Stimulated activated CD8-positive, alpha-beta memory T cell treated with anti-CD3 and anti-CD28 coated beads, Interleukin-2, amount 100 ng/mL, for 1 hour (primary cell): ENCODE measurements at places on chromosomes 5 and 9.

GRCh38 chr9:89550346-89550927 is 52.5 kb upstream of the SEMA4D start:
- no peak for DNase-seq

GRCh38 chr5:172106511-172107356 is 81.3 kb downstream of the STK10 start:
- peak; percentile 49 for DNase-seq

DNA sequence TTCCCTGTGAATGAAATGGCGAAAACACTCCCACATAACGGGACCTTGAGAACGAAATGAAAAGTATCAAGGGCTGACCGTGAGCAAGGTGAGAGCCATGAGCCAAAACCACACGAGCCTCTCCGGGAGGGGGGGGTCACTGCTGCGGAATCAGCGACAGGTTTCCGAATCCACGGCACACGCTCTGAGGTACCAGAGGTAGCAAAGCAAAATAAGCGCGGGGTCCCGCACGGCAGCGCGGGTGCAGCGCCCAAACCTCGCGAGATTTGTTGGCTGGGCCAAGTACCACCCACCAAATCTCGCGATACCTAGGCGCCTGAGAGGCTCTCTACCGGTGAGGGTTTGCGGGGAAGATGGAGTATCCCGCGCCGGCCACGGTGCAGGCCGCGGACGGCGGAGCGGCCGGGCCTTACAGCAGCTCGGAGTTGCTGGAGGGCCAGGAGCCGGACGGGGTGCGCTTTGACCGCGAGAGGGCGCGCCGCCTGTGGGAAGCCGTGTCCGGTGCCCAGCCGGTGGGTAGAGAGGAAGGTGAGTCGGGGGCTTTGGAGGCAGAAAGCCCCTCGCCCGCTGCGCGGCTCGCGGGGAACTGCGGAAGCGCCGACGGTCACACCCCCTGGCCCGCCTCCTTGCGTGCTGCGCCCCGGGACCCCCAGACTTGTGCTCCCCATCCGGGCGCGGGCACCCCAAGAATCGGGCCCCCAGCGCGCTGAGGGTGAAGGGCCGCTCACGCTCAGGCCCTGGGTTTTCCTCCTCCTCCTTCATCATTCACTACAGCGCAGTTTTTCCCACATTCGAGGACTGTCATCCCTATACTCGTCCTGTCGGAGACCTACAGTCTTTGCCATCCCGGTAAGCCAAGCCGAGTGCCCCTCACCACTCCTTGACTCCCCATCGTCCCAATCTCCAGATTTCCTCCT is at the start of gene ZNF346:
ZNF346 (plus strand) TSS at position 311 of the 917 bp plus-strand sequence; CDS start at position 354, 43 bp downstream.
- DNase-seq = peak; percentile 80

- DNase-seq = no peak
Measured at GRCh38 chr9:126348911-126349550, 22.4 kb downstream of the MVB12B start.

DNA sequence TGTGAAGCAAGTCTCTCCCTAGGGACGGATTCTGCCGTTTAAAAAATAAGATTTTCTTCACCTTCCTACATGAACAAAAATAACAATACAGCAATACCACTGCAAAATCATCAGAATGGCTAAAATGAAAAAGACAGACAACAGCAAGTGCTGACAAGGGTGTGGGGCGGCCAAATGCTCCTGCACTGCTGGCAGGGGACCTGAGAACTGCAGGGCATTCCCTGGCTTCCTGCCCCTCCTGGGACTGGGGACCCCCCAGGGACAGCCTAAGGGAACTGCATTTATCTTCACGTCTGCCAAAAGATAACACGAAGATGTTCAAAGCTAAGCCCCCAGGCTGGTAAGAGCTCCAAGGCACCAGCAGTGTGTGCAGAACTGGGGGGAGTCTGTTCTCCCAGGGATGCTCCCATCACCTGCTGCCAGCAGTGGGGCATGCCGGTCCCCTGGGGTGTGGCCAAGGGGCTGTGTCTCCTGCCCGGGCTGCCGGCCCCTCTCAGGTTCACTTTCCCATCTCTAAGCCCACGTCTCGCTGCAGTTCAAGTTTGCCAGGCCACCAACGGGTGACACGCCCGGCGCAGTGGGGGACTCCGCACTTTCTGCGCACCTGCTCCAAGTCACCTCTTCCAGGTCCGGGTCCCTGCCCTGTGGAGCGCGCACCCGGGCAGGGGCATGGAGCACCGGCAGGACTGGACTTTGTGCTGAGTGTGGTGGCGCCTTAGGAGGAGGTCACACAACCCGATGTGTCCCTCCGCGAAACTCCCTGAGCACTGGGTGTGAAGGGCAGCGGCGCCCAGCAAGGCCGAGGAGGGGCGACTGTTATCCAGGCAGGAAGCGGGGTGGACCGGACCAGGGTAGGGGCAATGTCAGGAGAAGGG is 4.5 kb upstream of the EGFL7 start:
- DNase-seq = no peak

DNA sequence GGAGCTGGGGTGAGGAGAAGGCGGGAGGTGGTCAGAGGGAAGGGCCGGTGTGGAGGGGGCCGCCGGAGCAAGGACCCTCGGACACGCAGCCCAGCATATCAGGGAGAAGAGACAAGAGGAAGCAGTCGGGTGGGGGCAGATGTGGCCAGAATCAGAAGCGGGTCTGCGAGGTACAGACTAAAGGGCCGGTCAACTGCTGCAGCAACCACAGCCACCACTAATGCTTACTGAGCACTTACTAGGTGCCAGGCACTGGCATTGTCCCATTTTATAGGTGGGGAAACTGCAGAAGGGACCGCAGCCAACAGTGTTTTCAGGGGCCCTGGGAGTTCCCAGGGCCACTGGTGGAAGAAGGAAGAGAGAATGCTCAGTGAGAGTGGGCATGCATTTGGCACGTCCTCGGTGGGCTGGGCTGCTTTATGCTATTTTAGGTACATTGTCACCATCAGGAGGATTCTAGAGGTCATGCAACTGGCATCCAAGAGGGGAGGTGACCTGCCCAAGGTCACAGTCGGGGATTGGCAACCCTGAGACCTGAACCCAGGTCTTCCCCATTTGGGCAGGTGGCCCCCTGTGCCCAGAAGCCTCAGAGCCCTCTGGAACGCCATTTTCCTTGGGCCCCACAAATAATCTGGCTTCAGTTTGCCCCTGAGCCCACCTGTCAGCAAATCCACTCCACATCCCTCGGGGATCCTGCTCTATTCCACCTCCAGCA is 53.4 kb downstream of the DUSP1 start:
- no peak for DNase-seq

- DNase-seq = no peak
Measured at GRCh38 chr9:81652058-81652687, 37.2 kb downstream of the TLE1 start.

GRCh38 chr5:109805472-109805871 is 115.7 kb downstream of the MAN2A1 start:
- DNase-seq = no peak

- DNase-seq = no peak
Measured at GRCh38 chr5:116652903-116653302, 78.3 kb upstream of the SEMA6A start.

- no peak for DNase-seq
Measured at GRCh38 chr5:75496026-75496425, 15.4 kb downstream of the CERT1 start.

DNA sequence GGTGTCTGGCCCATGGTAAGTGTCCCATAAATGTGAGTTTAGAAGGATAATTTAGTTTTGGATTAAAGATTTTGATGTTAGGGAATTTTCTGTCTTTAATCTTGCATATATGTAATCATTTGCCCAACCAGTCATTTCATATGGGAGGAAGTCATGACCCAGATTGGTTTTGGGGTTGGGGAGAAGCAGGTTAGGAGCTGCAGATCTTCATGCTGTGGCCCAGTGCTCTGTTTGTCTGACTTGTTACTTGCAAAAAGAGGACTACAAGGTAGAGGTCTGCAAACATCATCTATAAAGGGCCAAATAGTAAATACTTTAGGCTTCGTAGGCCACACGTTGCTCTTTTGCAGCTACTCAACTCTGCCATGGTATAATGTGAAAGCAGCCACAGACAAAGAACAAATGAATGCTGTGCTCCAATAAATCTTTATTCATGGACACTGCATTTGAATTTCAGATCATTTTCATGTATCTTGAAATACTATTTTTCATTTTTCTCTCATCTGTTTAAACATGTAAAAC is 16.8 kb downstream of the OSTF1 start:
- DNase-seq = no peak

GRCh38 chr5:137395011-137395755 is 103.9 kb downstream of the SPOCK1 start:
- DNase-seq = no peak

DNA sequence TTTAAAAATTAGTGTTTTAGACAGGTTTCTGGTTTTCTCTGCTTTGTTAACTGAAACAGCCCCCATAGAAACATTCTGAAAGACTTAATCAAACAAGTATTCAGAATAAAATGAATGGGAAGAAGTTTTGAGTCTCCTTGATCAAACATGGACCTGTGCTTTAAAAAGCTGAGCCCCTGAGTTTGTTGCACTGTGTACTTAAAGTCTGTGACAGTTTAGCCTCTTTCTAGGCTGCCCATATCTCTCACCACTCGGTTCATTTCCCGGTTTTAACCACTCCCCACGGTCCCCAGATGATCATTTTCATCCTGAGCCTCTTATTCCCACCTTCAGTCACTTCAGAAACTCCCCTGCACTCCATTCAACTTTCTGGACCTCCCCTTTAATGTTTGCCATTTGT is 215.9 kb upstream of the DMRT1 start:
- no peak for DNase-seq

DNA sequence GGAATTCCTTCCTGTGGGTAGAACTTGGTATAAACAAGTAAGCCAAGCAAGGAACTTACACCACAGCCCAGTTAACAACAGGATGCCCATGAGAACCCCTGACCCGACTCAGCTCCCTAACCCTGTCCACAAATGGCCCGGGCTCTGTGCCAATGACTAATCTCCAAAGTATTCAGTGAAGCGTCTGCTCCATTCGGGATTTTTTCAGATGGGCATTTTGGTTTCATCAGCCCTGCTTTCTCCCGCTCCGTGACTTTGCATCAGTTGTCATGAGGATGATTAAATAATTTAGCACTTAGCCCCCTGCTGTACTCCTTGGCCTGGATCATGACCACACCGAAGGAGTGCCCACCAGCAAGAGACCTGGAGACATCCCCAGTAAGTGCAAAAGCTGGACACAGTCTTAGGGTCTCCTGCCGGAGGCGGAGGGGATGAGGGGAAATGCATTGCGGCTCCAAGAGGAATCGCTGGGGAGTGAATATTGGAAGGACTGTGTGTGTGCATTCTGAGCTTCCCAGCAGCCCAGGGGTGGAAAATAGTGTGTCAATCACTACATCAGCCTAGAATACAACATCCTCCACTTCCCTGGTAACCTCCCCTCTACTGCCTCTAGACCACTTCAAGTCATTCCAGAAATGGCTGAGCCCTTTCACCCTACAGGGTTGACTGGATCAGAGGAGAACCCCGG is 41.4 kb upstream of the DNAH5 start:
- DNase-seq = no peak

DNA sequence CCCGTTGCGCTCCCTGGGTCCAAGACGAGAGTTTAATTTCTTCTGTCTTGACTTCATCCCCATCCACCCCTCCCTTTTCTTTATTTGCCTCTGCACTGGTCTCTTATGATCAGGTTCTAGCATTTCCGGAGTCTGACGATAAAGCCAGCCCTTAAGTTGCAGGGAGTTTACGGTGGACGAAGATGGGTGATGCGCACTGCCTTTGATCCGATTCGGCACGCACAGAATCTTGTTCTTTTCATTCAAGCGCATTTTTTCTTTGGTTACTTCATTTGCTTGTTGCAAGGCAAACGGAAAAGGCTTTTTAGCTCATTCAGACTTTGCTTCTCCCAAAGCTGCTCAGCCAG is 488 bp upstream of the MCTP1 start:
- DNase-seq = no peak

DNA sequence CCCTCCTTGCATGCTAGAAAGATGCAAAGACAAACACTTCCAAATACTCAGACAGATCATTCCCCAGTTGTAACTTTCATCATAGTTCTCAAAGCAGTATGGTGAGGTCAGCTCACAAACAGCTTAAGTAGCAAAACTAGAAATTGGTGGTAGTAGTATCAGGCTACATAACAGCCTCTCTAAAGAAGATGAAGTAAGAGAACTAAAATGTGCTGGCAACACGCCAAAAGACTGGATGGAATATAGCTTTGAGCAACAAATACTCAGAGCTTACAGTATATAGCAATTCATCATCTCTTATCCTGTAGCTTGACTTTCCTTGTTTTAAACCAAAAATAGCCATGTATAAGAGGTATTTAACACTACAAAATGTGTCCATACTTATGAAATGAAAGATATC is 7.5 kb downstream of the PFDN1 start:
- no peak for DNase-seq

DNA sequence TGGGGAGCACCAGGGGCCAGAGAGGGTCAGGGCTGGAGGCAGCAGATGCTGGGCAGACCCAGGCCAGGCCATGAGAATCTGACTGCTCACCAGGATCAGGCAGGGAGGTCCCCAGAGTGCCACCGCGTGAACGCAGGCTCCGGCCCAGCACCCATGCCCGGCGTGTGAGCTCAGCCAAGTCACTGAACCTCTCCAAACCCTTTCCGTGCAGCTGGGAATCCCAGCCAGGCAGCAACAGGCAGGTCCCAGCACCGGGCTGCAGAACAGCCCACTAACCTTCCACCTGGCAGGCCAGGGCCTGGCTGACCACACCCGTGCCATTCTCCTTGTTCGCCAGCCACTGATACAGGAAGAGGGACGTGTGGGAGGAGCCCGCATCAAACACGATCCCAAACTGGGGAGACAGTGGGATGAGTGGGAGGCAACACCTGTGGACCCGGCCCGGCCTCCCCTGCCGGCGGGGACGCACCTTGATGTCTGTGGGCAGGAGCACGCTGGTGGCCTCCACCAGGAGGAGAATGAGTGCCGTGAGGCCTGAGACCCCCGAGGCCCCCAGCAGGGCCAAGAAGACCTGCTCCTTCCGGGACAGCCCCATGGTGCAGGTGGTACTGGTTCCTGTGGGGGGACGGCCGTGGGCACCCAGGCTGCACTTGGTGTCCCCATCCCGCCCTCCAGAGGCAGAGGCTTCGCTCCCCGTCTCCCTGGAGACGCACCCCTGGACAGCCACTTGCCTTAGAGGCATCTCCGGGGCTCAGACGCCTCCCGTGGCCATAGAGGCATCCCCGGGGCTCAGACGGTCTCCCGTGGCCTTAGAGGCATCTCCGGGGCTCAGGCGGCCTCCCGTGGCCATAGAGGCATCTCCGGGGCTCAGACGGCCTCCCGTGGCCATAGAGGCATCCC is 3.2 kb downstream of the ENTPD8 start:
- DNase-seq = no peak

DNA sequence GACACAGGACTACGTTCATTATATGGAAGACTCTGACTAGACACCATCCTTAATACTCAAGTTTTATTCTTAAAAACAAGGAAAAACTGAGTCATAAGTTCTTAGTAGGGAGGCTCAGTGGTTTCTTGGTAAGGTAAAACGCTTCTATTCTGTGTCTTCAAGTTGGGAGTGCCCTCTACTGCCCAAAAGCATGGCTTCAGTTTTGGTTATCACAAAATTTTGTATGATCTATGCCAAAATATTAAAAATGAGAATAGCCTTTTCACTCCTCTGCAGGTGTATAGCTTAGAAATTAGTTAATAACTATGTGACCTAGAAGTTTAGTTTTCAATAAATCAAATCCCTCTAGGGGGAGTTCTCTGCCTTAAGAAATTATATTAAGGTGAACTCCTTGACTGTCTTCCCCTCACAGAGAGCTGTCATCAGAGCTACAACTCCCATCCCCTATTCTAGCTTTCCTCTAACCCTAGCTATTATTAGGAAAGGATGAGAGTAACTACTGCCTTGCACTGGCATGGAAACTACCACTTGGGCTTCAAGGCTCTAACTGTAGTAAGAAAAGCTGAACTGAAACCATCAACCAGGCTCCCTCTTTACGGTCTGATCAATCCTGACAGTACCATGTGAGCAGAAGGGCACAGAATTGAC is 189.7 kb downstream of the GNAQ start:
- DNase-seq = no peak

- no peak for DNase-seq
Measured at GRCh38 chr5:59579101-59579823, 314.3 kb downstream of the PDE4D start.
